ENCODE measurements at places on chromosomes 1 and 21. TPM values are rescaled to one million over a fixed set of nuclear protein-coding genes. Genes with fewer than 3 reads are reported as not detected.

Gene PADI3
- total RNA-seq: 11.2 TPM

Gene AZIN2
- total RNA-seq: 3.1 TPM

Gene WNT2B
- total RNA-seq: 18.6 TPM

Gene TPM3
- total RNA-seq: 192 TPM

Gene MPZ
- 2.9 TPM for total RNA-seq

Gene CD244
- not detected for total RNA-seq

Gene ADGRB2
- 1.8 TPM for total RNA-seq

Gene TIAM1
- 71.9 TPM for total RNA-seq

Gene ARHGEF10L
- total RNA-seq: 65.0 TPM

Gene KIF2C
- 2.1 TPM for total RNA-seq

Gene SPRR4
- total RNA-seq: 18.8 TPM

Gene PGLYRP3
- 53.2 TPM for total RNA-seq

Gene ANGPTL1
- 4.3 TPM for total RNA-seq

Gene KRTAP12-2
- total RNA-seq: 29.3 TPM

Gene OVAAL
- total RNA-seq: not detected

DNA sequence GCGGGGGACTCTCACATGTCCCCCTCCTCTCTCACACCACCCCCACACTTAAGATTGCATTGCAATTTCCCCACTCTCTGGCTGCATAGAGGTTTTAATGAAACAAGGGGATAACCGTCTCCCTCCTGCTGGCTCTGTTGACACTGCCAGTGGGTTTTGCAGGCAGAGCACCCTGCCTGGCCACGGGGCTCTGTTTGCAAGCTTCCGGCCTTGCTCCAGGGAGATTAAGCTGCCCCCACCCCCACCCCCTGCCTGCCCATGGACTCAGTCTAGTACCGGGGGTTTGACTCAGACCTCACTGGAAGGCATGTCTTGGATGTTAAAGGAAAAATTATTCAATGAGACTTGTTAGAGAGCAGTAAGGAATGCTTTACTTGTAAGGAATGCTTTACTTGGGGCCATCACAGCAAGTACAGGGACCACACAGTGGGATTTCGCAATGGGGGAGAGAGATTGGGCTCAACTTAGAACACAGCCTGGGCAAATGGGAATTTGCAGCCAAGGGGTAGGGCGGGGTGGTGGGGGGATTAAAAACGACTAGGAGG, 101.0 kb downstream of the AJAP1 start:
- no peak for DNase-seq

GRCh38 chr1:156356875-156357534, 12.0 kb upstream of the RHBG start:
- DNase-seq: no peak

DNA sequence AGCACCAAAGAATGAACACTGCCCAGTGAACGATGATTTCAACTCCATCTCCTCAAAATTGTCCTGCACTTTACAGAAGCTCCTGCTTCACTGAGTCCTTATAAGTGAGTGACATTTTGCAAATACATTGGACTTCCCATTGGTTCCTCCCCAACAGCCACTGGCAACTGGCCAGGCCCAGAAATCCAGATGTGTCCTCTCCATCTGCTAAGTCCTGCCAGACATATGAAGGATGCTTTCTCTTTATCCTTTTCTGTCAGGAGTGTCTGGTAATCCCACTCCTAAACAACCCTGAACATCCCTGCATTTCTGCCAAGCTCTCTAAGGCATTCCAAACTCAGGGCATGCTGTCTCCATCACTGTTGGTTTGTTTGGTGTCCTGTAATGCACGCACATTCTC, 271.8 kb downstream of the RRAGC start:
- no peak for DNase-seq

DNA sequence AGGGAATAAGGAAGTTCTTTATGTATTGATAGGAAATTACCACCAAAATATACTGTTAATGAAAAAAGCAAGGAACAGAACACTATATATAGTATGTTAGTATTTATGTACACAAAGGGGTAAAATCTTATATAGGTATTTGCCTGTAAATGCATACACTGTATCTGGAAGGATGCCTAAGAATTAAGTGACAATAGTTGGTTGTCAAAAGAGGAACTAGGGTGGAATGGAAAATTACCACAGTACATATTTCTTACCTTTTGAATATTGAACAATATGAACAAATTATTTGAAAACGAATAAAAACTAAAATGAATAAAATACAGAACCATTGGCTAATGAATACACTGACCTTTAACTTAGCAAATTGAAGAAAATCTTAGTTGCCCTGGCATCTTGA, 13.6 kb downstream of the ARPC5 start:
- DNase-seq: no peak

GRCh38 chr1:107588321-107588720, 376.7 kb downstream of the VAV3 start:
- DNase-seq: no peak

DNA sequence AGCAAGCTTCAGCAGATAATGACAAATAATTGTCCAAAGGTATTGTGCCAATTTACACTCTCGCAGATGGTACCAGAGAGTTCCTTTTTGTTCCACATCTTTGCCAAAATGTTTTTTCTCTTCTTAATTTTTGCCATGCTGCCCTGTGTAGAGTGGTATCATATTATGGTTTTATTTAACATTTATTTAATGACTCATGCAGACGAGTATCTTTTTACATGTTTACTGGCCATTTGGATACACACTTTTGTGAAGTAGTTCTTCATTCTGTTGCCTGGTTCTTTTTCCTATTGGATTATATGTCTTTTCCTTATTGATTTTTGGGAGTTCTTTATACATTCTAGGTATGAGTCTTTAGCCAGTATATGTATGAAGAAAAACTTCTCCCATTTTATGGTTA, 151.1 kb downstream of the PCNX2 start:
- DNase-seq: no peak

- no peak for DNase-seq
Measured at GRCh38 chr1:20867847-20868246, 80.7 kb upstream of the HP1BP3 start.

- no peak for DNase-seq
Measured at GRCh38 chr1:41955461-41956159, 36.9 kb upstream of the HIVEP3 start.

DNA sequence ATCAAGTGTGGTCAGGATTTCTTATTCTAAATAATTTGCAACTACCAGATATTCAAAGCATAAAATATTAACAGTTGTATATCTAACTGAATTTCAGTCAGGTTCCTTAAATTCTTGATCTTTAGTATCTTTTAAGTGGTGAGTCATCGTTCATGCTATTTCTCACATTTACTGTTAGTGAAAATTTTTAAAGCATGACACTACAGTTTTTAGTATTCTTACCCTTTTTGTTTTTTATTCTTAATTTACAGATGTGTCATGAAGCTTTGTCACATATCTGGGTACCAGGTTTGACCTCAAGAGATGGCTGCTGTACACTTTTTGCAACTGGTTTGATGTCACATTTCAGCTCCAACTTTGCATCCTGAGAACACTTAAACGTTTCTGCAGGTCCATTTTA, 12.7 kb downstream of the AKIRIN1 start:
- no peak for DNase-seq

- no peak for DNase-seq
Measured at GRCh38 chr1:160522136-160522535, 919 bp downstream of the SLAMF6 start.

DNA sequence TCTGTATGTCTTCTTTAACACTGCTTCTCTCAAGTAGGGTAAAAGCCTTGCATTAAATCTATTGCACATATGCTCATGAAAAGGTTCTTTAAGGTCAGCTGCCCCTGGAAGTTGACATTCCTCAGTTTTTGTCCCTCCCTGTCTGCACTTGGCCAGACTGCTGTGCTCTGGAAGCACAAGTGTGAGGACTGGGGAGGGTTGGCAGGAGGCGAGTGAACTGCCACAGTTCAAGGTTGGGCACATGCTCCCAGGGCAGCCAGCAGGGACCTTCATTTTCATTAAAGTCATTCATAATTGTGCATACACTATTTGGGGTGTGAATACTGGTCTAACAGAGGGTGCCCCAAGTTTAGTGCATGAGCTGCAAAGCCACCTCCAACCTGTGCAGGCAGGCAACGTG, 10.9 kb upstream of the THEM5 start:
- DNase-seq: no peak

- DNase-seq: no peak
Measured at GRCh38 chr1:167484726-167485502, 33.4 kb downstream of the CD247 start.

DNA sequence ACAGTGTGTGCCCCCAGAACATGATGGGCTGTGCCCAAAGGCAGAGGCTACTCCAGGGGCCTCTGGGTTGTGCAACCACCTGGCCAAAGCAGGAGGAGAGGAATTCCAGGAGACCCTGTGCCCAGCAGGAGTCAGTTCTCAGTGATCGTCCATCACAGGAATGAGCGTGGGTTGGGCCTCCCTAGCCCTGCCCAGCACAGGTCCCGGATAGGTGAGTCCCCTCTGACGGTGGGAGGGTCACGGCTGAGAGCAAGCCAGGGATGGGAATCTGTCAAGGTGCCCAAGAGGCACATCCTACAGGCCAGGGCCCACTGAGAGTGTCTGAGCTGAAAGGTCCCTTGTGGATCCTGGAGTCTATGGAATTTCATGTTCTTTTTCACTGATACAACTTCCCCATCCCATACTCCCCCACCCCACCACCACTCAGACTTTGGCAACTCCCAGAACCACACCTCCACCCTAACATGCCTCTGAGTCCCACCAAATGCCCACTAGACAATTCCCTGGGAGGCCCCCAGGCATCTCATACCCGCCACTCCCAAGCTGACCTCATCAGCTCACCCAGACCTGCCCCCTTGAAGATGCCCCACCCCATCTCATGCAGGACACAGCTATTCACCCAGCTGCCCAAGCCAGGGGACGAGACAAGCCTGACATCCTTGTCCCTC, 3.1 kb downstream of the GJB4 start:
- DNase-seq: no peak

GRCh38 chr1:160031365-160032164, at the start of gene PIGM:
TSS of gene PIGM (minus strand) at chr1:160031990. CDS start at chr1:160031739, 251 bp downstream.
- peak; percentile 95 for DNase-seq

DNA sequence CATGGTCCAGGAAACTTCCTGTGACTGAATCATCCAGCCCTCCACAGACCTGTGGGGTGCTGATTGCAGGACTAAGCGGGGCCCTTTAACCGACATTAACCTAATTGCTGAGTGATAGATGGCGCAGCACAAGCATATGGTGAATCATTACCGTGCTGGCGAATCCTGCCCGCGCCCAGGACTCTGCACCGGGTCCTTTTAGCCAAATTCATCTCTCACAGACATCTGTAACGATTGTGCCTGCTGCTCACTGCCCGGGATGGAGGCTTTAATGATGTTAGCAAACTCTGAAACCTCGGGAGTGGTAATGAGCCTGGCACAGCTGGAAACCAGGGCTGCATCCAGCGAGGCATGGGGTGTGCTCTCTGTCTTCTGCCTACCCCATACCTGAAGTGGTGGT, 147.3 kb upstream of the CD34 start:
- no peak for DNase-seq

- no peak for DNase-seq
Measured at GRCh38 chr21:30268608-30269197, 14.0 kb downstream of the KRTAP24-1 start.

DNA sequence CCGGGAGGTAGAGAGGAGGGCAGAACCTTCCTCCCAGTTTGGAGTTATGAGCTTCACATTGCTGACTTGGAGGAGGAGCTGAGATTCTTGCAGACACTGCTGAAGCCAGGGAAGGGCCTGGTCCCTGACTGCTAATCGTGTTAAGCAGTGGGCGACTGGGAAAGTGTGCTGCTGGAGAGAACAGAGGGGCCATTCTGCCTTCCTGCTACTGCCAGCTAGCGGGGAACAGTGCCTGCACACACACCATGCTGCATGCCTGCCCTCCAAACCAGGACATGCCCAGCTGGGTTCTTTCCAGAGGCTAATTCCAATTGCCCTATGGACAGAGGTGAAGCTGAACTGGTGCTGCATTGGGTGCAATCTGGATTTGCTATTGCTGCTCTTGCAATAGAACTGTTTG, 281.4 kb downstream of the AJAP1 start:
- no peak for DNase-seq

- no peak for DNase-seq
Measured at GRCh38 chr1:96080925-96081324, 640.7 kb upstream of the PTBP2 start.

DNA sequence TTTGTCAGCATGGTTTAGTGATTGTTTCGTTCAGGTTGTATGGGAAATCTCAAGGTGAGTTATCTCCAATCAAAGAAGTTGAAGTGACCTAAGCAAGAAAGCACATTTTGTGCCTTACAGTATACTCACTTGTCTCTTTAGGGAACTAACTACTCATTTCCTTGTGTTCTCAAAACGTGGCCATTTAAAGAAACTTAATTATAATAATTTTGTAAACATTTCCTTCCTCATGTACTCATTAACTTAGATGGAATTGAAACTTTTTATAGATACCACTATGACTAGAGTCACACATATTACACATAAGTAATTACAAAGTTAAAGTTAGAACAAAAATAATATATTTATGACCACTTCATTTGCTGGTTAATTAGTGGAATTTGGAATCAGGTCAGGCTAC, 552.6 kb downstream of the MRPL39 start:
- no peak for DNase-seq

GRCh38 chr21:25871566-25871965, 136.8 kb downstream of the GABPA start:
- DNase-seq: no peak

- DNase-seq: no peak
Measured at GRCh38 chr1:24343412-24344089, 24.4 kb downstream of the GRHL3 start.

GRCh38 chr21:36698981-36699545, at the start of gene SIM2:
TSS of gene SIM2 (plus strand) at chr21:36699115. CDS start at chr21:36699747, 632 bp downstream.
- DNase-seq: no peak

DNA sequence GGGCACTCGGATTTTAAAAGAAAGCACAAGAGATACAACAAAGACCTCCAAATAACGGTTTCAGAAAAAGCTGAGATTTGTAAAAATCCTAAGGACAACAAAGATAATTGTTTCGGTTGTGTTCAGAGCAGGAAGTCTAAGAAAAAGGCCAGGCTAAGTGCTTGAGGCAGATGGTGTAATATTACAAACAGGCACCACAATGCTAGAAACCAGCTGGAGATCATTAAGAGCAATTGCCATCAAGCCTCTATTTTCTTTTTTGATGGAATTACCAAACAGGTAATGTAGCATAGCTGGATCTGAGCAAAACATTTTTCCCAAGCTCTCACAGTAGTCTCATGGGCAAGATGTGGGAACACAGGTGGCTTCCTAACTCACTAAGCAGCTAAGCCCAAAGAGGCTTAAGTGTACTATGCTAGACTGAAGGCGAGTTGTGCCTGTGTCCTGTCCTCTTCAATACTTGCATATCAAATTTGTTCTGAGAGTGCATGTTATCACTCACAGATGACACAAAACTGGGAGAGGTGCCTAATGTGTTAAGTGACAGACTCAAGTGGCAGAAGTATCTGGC, 161.6 kb downstream of the GLUL start:
- DNase-seq: no peak

DNA sequence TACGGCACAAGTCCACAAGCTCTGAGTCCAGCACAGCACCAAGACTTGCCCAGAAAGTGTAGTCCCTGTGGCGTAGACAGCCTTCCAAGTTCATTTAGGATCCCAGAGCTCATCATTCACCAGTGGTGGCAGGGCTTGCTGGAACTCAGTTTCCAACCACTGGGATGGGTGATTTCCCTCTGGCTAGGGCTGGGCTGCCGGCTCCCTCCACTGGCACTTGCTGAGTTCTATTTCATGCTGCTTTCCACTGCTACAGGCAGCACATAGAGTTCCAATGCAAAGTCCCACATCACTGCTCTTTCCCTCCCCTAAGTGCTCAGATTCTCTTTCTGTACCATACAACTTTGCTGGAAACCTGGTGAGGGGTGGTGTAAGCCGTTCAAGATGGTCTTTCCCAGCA, 510.3 kb upstream of the TMPRSS15 start:
- no peak for DNase-seq

- DNase-seq: no peak
Measured at GRCh38 chr1:221575605-221576004, 166.3 kb downstream of the DUSP10 start.
